ENCODE measurements at places on chromosomes 5 and 9. TPM values are rescaled to one million over a fixed set of nuclear protein-coding genes. Genes with fewer than 3 reads are reported as not detected.

GRCh38 chr5:68778484-68778883, 315.3 kb upstream of the SLC30A5 start:
- DNase-seq, result no peak

DNA sequence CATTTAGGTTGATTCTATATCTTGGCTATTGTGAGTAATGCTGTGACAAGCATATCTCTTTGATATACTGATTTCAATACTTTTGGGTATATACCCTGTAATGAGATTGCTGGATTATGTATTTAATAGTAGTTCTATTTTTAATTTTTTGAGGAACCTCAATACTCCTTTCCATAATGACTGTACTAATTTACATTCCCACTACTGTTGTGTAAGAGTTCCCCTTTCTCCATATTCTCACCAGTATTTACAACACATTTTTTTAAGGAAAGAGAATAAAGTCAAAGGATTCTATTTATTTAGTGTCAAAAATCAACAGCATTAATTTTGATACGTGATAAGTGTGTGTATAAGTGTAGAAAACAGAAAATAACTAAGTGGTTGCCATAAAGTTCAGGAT, 356.4 kb upstream of the EDIL3 start:
- no peak for DNase-seq

- DNase-seq, result no peak
Measured at GRCh38 chr5:2725980-2726765, 25.3 kb downstream of the IRX2 start.

DNA sequence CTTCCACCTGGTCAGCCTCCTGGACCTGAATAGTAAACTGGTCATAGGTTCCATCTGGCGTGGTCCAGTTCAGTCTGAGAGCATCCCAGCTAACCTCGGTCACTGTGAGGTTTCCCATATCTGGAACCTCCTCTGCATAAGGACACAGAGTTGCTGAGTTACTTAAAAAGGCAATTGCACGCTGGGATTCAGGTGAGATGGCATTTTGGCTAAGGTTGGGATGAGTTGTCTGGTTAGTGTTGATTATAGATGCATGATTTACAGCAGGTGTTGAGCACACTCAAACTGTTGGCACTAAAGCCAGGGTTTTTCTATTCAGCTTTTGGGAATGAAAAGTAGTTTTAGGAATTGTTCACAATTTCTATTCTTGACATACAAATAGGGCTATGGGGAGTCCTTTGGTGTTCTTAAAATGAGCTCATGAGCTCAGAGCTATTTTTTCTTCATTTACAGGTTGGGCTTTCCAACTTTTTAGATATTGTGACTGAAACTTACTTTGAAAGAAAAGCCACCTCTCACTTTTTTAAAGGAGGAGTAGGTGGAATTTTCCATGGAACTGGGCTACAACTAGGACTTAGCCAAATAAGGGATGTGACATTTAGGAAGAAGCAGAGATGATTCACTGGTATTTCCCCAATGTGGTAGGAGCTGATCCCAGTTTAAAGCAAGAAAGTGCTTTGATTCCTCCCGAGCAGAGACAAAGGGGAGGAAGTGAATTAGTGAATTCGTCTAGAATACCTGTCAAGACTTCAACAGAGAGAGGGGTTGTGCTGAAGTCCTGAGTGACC, 54.7 kb downstream of the TNC start:
- no peak for DNase-seq

DNA sequence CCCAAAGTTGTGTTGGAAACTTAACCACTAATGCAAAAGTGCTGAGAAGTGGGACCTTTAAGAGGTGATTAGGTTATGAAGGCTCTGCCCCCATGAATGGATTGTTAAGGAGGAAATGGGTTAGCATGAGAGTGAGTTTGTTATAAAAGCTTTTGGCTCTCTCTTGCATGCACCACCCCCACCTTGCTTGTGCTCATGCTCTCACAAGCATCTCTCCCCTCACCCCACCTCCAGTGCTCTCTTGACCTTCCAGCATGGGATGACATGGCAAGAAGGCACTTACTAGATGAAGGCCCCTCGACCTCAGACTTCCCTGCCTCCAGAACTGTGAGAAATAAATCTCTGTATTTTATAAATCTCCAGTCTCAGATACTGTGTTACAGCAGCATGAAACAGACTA, 52.8 kb downstream of the RICTOR start:
- no peak for DNase-seq

Gene SPATA31D4
- polyA plus RNA-seq, result not detected

DNA sequence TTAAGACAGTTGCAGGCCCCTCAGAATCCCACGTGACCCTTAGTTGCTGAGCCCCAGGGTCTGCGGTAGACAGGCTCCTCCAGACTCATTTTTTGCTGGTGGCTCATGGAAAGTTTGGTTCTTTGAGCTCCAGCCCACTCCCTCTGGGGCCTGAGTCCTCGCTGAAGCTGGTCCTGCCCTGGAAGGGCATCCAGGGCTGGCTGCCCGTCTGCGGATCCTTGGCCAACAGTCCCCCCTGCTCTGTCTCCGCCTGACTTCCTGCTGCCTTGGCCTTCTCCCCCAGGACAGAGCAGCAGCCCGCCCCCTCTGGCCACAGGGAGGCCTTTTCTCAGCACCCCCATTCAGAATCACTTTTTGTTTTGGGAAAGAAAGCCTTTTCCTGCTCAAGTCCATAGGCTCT, 24.4 kb downstream of the SLC6A7 start:
- no peak for DNase-seq

GRCh38 chr5:59506285-59506877, 387.1 kb downstream of the PDE4D start:
- DNase-seq, result no peak

DNA sequence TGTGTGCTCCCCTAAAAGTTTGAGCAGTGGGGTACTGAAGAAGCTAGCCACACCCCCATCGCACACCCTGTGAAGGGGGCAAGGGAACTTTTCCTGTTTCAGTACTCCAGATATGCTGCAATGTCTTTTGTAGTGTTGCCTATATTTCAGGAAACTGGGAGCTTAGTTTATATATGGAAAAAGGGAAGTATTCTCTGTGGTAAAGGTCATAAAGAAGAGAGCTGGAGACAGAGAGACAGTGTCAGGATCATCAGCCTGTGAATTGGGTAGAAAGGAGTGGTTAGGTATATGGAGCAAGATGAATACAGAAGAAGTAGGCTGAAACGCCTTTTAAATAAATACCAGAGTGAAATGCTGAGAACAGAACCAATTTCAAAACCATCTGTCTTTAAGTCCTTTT, 82.2 kb upstream of the C9orf72 start:
- DNase-seq, result no peak

Gene WWC1
- polyA plus RNA-seq, result 78.7 TPM

DNA sequence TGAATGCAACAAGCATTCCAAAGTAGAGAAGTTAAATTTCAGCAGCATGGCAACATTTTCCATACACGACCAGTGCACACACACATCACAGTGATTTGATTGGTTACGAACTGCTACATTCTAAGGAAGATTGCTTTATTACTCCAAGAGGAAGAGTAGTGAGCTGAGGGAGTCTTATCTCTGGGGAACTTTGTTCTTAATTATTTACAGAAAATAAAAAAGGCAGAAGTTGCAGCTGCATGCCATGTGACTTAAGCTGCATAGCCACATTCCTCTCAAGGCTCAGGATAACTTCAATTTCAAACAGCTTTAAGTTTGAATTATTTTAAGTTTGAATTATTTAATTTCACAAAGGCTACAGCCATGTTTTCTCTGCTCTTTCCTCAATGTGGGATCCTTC, 71.6 kb upstream of the HSPB3 start:
- DNase-seq, result no peak

- DNase-seq, result no peak
Measured at GRCh38 chr9:117744856-117745389, 40.7 kb downstream of the TLR4 start.

GRCh38 chr9:107158321-107158720, 124.8 kb upstream of the RAD23B start:
- no peak for DNase-seq

DNA sequence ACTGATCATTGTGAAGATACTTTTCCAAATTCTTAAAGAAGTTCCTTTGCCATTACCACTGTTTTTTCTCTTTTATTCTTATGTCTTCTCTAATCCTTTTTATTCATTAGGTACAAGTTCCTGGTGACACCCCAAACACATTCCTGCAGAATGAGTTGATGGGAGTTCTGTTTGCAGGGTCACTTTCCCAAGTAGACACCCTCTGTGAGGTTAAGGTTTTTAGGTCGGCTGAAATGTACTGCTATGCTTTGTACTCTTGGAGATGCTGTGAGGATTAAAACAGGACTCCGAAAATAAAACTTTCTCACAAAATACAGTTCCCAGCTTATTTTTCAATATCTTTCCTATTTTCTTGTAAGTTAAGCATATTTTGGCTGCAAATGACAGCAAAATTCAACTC, 143.3 kb upstream of the TLE4 start:
- no peak for DNase-seq

Gene TAF11L8
- polyA plus RNA-seq, result not detected

- DNase-seq, result no peak
Measured at GRCh38 chr5:63135291-63135690, 556.7 kb downstream of the LRRC70 start.

DNA sequence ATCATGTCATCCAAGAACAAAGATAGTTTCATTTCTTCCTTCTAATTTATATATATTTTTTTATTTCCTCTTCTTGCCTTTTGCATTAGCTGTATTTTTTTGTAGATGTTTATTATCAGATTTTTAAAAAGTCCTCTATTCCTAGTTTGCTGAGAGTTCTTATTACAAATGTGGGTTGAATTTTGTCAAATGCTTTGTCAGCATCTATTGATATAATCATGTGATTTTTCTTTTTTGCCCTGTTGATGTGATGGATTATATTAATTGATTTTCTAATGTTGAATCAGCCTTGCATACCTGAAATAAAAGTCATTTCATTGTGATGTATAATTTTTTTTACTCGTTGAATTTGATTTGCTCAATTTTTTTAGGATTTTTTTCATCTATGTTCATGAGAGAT, 46.9 kb downstream of the FOXB2 start:
- no peak for DNase-seq

Gene PCDHGA9
- polyA plus RNA-seq, result 5.4 TPM

GRCh38 chr9:33129886-33130881, 37.0 kb downstream of the B4GALT1 start:
- DNase-seq, result no peak

DNA sequence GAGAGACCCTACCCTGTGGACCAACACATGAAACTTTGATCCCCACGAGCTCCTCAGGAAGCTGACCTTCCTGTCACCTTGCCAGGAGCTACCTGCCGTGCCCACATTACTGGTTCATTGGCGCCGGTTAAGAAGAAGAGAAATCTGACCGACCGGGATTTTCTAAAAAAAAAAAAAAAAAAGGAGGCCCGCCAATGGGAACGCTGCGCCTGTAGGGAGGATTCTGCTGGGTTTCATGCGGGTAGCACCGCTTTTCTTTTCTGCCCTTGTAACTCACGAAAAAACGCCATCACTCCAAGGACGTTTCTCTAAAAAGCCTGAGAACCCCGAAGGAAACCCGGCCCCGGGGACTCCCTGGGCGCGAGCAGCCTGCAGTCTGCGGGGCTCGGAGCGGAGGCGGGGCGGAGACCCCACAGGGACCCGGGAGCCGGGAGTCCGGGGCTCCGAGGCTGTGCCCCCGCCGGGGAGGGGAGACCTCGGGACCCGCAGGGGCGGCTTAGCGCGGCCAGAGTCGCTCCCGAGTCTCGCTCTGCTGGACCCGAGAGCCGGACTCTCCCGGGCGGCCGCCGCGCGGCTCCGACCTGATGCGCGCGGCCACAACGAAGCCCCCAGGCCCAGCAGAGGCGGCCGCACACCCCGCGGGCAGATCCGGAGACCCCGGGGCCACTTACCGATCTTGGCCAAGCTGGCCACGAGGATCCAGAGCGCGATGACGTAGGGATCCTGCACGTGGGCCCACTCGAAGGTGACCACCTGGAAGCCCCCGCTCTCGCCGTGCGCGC, 617 bp downstream of the SLC9A3 start:
- DNase-seq, result no peak

DNA sequence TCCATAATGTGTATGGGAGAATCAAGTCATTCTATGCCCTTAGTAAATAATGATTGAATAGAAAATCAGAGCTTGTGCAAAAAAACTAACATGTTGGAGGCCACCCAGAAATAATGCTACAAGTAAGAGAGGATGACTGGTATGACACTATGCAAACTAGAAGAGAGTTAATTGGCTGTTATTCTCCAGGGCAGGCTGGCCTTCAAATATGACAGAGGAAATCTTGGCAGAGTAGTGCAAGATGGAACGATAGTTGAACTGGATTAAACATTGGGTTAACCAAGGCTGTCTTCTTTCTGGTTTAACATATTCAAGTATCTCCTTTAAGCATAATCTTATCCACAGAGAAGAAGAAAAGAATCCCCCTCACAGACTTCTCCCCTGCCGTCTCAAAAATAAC, 196.1 kb downstream of the MPDZ start:
- DNase-seq, result no peak

Gene GHR
- polyA plus RNA-seq, result 20.7 TPM

GRCh38 chr5:113202746-113203716, 226.4 kb downstream of the DCP2 start:
- no peak for DNase-seq
